ENCODE measurements at places on chromosomes 2 and 18. TPM values are rescaled to one million over a fixed set of nuclear protein-coding genes. Genes with fewer than 3 reads are reported as not detected.

DNA sequence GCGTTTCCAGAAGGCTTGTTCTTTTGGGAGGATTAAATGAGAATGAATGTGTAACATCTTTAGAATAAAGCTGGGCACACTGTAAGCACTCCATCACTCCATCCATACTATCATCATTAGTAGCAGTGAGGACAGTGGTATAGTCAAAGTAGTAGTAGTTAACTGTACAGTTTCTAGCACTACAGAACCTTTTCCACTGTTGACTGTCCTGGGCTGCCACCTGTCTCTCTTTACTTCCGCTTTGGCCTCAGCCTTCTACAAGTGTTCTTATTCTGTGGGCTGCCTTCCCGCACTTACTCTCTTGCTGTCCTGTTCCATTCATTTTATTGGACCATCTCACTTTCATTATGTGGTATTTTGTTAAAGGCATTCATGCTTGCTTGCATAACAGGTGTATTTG lies 3.3 kb downstream of the SLC9A2 start:
- no peak for DNase-seq

DNA sequence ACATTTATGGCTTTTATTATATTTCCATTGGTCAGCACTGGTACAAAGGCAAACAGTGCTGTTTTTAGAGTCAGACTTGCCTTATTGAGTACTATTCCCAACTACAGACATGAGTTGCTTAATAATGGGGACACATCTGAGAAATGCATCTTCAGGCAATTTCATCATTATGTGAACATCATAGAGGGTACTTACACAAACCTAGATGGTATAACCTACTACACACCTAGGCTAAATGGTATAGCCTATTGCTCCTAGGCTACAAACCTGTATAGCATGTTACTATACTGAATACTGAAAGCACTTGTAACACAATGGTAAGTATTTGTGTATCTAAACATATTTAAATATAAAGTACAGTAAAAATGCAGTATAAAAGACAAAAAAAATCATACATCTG lies 36.4 kb downstream of the OLA1 start:
- no peak for DNase-seq

C2orf15 gene
- polyA plus RNA-seq = 9.9 TPM

DNA sequence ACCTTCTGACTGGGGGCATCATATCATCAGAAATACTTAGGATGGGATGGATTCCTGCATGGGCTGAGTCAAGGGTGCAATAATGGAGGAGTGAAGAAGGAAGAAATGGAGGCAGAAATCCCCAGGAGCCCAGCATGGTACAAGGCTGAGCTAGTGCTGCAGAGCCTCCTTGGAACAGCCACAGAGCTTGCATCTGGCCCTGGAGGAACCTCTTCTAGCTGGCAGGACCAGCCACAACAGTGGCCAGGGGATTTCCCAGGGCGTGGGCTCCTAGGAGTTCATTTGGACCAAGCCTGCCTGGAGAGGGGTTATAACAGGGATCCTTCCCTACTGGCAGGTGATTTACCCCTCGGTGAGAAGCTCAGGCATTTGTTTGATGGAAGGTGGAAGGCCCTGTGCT lies 4.7 kb upstream of the IL37 start:
- DNase-seq = no peak

- no peak for DNase-seq
Measured at GRCh38 chr2:24544456-24545115, 53.5 kb downstream of the NCOA1 start.

DNA sequence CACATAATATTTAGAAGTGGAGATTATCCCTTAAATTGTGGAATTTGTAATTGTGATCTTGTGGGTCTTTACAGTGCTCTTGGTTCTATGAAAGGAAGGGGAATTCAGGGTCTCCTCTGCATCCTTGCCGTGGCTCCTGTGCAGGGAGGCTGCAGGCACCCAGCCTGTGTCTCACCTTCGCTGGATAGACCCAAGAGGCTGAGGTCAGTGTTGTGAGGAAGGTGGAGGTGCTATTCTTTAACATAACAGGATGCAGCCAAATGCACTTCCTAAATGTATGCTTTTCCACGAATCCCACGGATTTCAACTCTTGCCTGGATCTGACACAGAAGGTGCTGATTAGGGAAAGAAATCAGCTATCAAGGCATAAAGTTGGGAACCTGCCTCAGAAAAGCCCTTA lies 69.5 kb downstream of the TMEM18 start:
- no peak for DNase-seq

- DNase-seq = no peak
Measured at GRCh38 chr2:55965276-55965675, 41.7 kb upstream of the EFEMP1 start.

HDAC4 gene
- polyA plus RNA-seq = 14.5 TPM

DNA sequence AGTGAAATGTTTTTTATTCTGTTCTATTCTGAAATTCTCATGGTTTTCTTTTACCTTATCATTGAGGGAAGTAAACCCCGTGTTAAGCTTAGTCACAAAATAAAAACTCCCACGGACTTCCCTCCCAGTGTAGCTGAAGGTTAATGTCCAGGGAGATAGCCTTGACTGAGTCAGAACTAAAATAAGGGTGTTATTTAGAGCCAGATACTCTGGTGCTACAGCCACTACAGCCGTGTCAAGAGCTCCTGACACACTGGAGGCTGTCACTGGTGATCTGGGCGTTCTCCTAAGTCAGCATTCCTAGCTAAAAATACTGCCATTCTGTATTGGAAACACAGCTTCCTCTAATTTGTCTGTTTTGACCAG lies 82.0 kb upstream of the RANBP2 start:
- no peak for DNase-seq

DNA sequence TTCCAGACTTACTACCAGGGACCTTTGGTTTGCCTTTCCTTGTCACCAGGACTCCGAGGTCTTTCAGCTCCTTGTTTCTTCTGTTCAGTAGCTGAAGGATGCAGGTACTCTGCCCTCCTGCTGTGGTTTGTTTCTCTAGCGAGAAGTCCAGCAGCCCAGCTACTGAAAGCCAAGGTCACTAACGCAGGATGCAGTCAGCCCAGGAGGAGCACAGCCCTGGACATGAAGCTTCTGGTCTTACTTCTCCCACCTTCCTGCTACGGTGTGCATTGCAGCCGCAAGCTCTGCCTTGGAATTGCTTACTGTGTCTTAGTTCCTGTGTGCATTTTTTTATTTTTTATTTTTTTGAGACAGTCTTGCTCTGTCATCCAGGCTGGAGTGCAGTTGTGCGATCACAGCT lies 62.4 kb downstream of the DGKD start:
- no peak for DNase-seq

UGT1A4 gene
- not detected for polyA plus RNA-seq

DNA sequence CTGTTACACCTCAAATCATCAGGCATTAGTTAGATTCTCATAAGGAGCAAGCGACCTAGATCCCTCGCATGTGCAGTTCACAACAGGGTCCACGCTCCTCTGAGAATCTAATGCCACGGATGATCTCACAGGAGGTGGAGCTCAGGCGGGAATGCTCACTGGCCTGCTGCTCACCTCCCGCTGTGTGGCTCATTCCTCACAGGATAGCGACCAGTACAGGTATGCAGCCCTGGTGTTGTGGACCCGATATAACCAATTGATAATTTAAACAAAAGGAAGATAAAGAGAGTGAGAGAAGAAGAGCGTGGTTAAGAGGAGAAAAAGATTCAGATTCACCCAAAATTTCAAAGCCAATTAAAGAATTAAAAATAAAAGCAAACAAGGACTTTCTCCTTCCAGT lies 20.8 kb downstream of the TLK1 start:
- no peak for DNase-seq

- no peak for DNase-seq
Measured at GRCh38 chr2:105671156-105671555, 73.6 kb upstream of the NCK2 start.

- no peak for DNase-seq
Measured at GRCh38 chr2:128780434-128781080, 461.9 kb upstream of the HS6ST1 start.

- DNase-seq = no peak
Measured at GRCh38 chr18:76169733-76170132, 325.3 kb downstream of the ZNF516 start.

- no peak for DNase-seq
Measured at GRCh38 chr2:134626781-134627180, 92.0 kb downstream of the TMEM163 start.

DCAF17 gene
- polyA plus RNA-seq = 31.3 TPM

PCARE gene
- polyA plus RNA-seq = 0.19 TPM

TLX2 gene
- 0.10 TPM for polyA plus RNA-seq

- no peak for DNase-seq
Measured at GRCh38 chr18:49177812-49178211, 227.0 kb upstream of the SMAD7 start.

DNA sequence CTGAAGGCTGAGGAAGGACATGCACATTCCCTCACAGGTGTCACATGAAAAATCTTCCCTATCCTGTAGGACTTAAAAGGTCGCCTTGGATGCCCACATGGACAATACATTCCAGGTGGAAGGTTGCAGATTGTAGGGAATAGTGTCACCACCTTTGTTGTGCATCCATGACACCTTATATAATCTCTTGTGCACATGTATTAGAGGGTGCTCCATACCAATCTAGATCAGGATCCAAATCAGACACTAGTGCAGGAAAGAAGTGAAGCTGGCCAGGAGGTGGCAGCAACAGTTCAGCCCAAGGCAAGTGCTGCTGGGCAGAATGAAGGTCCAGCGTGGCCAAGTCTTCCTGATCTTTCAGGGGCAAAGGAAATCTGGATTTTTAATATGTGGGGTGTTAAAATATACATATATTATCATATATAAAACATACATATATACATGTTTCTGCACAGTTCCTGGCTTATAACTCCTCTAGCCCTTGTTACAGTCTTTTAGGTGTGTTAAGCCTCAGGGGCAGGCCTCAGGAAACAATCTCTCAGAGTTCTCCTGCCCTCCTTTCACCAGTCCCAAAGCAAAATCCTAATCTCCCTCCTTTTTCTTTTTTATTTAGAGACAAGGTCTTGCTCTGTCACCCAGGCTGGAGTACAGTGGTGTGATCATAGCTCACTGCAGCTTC lies 16.6 kb downstream of the NIF3L1 start:
- DNase-seq = peak; percentile 23

COL6A3 gene
- 278 TPM for polyA plus RNA-seq

EGR4 gene
- not detected for polyA plus RNA-seq

BZW1 gene
- 305 TPM for polyA plus RNA-seq

DNA sequence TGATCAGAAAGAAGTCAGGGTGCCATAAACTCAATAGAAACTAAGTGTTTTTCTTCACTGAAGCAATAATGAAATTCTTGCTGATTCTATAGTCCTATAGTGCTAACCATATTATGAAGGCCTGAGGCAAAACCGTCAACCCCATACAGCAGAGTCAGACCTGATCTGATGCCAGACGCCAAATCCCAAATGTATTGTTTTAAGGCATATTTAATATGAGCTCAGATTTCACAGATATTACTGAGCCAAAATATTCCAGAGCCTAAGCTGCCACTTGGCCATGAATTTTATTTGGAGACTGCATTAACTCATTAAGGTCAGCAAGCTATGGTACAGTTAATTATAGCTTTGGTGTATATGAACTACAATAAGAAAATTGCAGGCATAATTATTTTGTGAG lies 53.4 kb downstream of the SCN1A start:
- no peak for DNase-seq

- DNase-seq = no peak
Measured at GRCh38 chr2:162221064-162221463, 22.2 kb downstream of the FAP start.

DNA sequence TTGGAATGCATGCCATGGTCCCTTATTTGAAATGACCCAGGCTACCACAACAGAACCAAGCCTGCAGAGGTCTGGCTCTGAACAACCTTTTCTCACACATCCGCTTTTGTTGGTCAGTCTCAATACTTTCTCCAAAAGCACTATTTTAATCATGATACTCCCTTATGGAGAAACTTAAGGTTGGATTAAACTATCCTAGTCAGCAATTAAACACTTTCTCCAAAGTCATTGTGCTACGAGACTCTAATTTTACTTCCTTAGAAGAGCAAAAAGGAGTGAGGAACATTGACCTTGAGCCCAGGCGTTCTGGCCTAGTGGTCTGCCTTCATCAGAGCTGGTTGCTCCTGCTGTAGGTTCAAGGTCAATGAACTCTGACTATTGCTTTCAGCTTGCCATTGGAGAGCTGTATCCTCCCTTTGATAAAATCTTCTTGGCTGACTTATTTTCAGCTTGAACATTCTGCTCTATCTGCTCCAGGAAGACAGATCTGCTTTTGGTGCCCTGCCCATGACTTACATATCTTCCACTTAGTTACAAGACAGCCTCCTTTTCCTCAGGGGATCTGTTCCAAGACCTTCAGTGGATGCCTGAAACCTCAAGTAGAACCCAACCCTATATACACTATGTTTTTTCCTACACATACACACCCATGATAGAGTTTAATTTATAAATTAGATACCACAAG lies 91.2 kb downstream of the NCKAP5 start:
- no peak for DNase-seq

DNA sequence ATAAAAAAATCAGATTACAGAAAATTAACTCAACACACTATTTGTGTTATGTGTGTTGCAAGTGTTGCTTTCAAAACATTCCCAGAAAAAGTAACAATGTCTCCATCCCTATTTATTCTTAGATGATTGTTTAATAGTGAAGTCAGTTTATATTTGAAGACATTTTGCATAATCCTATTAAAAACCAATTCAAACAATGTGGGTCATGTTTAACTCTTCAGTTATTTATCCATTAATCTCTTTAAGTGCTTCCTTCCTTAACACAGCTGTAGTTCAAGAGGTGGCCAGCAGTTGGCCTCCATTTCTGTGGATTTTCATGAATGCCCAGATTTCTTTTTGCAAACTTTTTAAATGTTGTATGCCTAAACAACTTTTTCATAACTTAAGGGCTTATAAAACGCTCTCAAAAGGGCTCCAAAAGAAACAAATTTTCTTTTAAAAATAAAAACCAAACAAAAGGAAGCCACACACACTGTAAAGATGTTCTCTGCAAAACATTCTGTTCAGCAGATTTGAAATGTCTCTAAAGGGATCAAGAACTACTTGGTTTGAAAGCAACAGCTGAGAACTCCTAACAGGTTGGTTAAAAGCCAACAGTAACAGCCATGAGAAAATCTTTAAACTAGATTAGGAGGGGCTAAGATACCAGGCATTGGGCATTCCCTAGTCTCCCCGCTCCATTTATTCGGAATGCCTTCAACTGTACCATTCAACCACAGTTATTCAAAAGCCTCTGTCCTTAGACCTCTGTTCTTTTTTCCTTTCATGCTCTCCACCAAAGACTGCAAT lies 71.5 kb downstream of the THADA start:
- DNase-seq = peak; percentile 11

DNA sequence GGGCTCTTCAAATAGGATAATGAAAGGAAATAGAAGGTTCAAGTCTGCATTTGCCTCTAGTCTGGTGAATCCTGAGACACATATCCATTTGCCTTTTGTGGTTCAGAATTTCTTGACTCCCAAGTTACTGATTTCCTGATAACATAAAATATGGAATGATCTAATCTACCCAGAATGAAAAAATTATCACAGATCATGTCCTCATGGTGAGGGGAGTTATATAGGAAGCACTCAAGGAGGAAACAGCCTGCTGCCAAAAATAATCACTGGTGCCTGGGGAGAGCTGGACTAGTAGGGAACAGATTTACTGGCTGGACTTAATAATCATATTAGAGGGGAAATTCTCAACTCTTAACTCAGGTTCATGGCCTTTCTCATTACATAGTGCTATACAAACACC lies 95.5 kb upstream of the STK17B start:
- no peak for DNase-seq

- no peak for DNase-seq
Measured at GRCh38 chr2:162710287-162710890, 128.2 kb downstream of the KCNH7 start.

ATOH8 gene
- polyA plus RNA-seq = 16.0 TPM
